ENCODE measurements at places on chromosomes 12 and 14.

GRCh38 chr14:36659010-36659821 is 2.4 kb upstream of the PAX9 start:
- DNase-seq: no peak

DNA sequence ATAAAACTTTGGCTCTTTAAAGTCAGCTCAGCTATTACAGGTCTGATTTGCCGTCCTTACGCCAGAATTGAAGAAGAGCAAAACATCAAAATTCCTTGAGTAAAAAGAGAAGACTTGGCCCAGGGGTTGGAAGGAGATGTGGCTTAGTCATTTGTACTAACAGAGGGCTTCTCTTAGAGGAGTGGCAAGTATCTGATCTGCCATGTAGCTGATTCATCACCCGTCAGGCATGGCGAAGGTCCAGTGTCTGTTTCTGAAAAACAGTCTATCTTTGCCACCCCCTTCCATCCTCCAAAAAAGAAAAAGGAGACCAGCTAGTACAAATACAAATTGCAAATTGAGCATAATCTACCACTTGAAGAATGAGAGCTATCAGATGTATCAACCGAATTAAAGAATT is 91.9 kb downstream of the RAD52 start:
- DNase-seq: peak; percentile 82

DNA sequence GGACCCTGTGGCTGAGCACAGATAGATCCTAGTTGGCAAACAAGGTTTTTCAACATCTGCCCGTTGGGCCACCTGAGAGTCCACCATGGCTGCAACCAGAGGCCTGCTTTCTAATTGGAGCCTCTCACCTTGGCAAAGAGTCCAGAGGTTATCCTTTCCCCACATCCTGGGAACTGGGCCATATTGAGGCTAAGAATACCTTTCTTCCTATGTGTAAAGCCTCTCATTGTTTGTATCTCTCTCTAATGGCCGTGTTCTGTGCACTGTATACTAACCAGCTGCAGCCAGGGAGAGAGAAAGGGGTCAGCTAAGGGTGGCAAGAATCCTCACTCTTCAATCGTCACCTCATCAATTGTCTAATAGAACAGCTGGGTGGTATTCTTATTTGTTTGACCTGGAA is 79.1 kb upstream of the ST8SIA1 start:
- DNase-seq: no peak

DNA sequence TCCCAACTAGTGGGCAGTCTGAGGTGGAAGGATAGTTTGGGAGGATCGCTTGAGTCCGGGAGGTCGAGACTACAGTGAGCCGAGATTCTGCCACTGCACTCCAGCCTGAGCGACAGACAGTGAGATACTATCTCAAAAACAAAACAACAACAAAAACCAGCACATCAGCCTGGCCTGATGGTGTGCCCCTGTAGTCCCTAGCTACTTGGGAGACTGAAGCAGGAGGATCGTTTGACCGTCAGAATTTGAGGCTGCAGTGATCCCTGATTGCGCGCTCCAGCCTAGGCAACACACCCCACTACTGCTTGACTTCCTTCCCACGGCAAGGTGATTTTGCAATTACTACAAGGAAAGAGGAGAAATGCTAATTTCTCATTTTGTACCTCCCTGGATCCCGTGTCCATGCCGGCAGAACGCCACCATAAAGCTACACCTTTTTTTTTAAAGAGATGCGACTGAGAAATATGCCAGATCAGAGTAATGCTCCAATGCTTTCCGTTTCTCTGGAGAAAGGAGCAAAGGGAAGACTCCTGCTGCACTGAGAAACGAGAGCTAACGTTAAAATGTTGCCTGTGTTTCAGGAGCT is 672 bp upstream of the SCFD1 start:
- DNase-seq: peak; percentile 3

GRCh38 chr12:104566244-104566993 is 109.7 kb downstream of the CHST11 start:
- DNase-seq: no peak

- peak; percentile 56 for DNase-seq
Observed at GRCh38 chr14:60349663-60350365, 100.8 kb downstream of the PPM1A start.

DNA sequence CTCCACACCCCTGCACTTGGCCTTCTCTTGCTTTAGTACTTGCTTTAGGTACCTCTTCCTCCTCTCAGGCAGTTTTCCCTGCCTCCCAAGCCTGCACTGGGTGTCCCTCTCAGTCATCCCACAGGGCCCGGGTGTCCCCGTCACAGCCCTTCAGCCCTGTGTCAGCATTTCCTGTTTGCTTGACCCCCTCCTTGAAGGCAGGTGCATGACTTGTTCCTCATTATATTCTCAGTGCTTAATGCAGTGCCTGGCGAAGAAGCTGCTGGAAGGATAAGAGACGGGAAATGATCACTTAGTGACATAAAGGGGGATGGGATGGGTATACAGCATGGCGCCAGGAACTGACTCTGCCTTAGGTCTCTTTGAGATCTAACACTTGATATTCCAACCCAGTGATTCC is 61.5 kb downstream of the IQSEC3 start:
- DNase-seq: no peak

DNA sequence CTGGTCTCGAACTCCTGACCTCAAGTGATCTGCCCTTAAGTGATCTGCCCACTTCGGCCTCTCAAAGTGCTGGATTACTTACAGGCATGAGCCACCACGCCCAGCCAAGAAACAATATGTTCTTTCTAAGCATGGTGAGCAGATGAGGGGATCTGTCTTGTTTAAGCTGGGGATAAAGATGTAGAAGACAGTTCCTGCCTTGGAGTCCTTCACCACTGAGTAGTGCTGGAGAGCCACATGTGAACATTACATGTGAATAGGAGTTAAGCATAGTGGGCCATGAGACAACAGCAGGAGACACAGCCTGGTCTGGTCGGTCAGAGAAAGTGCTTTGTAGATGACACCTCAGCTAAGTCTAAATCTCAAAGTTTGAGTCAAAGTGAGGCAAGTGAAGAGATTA is 26.0 kb downstream of the TMBIM6 start:
- no peak for DNase-seq

- no peak for DNase-seq
Observed at GRCh38 chr14:105098316-105098715, 33.1 kb upstream of the GPR132 start.

DNA sequence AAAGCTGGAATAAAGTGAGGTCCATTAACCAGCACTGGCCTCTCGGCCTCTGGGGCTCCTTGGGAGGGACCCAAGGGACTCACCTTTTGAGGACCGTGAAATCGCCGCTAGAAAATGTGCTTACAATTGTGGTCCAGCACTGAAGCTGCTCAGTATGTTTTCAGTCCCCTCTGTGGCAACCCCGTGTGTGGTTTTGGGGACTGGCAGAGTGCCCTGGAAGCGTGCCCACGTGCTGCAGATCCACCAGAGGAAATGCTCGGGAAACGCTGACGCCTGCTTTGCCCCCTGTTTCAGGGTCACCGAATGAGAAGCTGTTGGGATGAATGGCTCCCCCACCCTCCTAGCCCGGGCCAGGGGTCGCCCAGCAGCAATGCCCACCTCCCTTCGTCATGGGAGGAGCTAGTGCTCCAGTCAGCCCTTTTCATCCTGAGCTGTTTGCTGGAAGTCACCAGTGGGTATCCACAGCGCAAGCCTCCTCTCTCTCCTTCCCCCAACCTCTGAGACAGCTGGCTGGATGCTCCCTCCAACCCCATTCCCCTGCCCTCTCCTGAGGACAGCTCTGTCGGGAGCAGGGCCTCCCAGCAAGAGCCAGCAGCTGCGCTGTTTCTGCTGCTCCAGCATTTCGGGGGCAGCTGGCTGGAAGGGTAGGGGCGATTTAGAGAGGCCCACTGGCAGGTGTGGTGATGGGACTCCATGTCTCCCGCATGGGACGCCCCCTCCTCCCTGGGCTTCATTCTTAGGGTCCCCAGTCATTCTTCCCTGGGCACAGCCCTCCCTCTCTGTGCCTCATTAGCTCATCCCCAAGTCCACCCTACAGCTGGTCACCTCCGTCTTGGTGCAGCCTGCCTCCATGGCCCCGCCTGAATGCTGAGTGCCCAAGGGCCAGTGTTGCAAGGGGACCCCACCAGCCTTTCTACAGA is 33.2 kb upstream of the PPP1R13B start:
- DNase-seq: peak; percentile 51

- peak; percentile 68 for DNase-seq
Observed at GRCh38 chr12:6182279-6182898, 17.8 kb upstream of the CD9 start.
